ENCODE measurements at places on chromosomes 5 and 9.

DNA sequence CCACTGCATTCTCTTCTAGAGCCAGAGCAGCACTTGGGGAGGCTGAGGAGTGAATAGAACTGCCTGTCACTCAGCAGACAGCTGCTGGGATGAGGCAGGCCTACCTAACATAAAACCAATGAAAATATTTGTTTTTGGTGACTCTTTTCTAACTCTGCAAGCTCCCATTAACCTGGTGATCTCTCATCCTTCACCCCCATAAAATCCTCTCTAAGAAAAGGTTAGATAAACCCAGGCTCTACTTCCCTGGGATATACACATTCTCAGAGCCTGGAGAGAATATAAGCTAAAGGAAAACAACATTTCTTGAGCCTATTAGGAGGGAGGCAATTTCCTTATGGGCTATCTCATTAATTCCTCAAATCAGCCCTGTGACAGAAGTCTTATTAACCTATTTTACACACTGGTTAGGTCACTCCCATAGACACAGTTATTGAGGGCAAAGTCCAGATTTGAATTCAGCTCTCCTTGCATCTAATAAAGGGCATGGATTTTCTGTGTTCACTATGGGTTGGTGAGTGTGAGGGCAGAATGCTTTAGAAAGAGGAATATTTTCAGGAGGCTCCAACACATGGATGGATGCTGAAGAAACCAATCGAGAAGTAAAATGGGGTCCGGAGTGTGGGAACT lies 492.9 kb downstream of the CCDC171 start:
- DNase-seq, result no peak

GRCh38 chr5:535846-536698 lies 11.8 kb upstream of the SLC9A3 start:
- no peak for DNase-seq

- no peak for DNase-seq
These were observed 8.4 kb upstream of the RGS3 start for GRCh38 chr9:113454914-113455761.

- no peak for DNase-seq
These were observed 2.3 kb downstream of the NTRK2 start for GRCh38 chr9:84671586-84672521.

GRCh38 chr9:17065062-17065461 lies 69.8 kb upstream of the CNTLN start:
- DNase-seq, result no peak

- no peak for DNase-seq
These were observed 1090.4 kb upstream of the CDH6 start for GRCh38 chr5:30103052-30103451.

- DNase-seq, result no peak
These were observed 24.0 kb downstream of the DCTN4 start for GRCh38 chr5:150734579-150735384.

GRCh38 chr5:17944046-17944445 lies 309.8 kb downstream of the TAF11L14 start:
- DNase-seq, result no peak

DNA sequence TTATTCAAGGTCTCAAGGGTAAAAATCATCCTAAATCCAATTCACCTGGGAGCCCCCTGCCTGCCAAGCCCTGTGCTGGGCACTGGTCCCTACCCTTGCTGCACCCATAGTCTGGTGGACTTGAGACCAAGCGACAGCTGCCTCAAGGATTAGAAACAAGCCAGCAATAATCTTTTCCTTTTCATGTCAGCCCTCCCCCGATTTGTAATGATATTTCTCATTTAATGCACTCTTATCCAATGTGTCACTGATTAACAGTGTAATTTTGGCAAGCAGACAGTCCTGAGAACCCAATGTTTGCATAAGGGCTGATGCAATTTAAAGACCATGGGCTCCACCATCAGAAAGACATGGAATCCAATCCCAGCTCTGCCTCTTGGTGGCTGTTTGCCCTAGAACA lies 108.9 kb downstream of the ACTL7B start:
- DNase-seq, result no peak

DNA sequence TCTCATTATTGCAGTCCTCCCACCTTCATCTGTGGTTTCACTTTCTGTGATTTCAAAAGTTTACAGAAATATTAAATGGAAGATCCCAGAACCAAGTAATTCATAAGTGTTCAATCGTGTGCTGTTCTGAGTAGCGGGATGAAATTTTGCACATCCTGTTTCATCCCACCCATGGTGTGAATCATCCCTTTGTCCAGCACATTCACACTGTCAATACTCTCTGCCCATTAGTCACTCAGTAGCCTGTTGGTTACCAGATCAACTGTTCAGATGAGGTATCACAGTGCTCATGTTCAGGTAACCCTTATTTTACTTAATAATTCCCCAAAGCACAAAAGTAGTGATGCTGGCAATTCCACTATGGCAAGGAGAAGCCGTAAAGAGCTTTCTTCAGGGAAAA lies 26.8 kb downstream of the FAM81B start:
- DNase-seq, result no peak

GRCh38 chr9:129471201-129472019 lies 149.5 kb downstream of the C9orf50 start:
- peak; percentile 54 for DNase-seq

DNA sequence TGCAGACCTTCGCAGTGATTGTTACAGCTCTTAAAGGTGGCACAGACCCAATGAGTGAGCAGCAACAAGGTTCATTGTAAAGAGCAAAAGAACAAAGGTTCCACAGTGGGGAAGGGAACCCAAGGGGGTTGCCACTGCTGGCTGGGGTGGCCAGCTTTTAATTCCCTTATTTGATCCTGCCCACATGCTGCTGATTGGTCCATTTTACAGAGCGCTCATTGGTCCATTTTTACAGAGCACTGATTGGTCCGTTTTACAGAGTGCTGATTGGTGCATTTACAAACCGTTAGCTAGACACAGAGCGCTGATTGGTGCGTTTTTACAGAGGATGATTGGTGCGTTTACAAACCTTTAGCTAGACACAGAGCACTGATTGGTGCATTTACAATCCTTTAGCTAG lies 360.6 kb upstream of the DAB2 start:
- no peak for DNase-seq

- no peak for DNase-seq
These were observed at the start of gene NREP for GRCh38 chr5:111756581-111757354. TSS of gene NREP (minus strand) at chr5:111757194. CDS start at chr5:111755772, 1,422 bp downstream.

DNA sequence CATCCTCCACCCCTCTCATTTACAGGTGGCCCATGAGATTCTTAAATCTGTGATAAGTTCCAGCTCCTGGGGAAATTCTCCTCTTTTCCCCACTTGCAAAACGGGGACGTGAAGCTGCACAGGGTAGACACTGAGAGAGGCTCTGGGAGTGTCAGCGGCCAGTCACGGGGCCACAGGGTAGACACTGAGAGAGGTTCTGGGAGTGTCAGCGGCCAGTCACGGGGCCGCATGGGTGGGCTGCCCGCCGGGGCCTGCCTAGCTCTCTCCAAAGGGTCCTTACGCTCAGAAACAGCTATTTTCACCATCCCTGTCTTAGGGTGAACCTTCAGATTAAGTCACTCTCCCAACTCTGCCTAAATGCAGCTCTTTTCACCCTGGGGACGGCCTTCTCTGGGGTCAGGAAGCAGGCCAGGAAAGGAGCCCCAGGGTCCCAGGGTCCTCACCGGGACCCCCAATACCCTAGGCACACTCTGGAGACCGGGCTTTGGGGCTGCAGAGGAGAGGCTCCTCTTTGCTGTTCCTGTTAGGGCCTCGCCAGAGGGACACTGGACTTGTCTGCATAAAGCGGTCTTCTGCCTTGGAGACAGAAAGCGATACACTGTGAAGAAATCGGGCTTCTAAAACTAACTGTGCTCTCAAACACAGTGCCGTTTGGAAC lies 1.5 kb downstream of the FAM78A start:
- peak; percentile 63 for DNase-seq

DNA sequence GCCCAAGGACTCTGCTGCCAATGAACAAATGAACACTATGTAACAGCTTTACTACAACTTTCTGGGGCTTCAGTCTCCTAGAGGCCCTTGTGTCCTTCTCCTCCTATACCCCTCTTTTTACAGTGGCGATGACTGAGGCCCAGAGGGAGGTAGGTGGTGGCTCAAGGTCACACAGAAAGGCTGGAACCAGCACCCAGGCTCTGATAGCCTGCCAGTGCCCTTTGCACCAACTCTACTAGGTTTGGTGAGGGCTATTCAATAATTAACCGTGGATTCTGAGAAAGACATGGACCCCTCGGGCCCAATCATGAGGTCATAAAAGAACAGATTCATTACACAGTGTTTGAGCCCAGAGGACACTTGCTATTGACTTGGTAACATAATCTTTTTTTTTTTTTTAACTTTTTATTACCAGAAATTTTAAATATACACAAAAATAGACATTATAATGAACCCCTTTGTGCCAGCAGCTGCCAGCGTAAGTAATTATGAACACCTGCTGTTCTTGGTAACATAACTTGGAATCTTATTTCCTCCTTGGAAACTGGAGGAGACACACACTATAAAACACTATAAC lies 6.1 kb upstream of the ALDH1B1 start:
- DNase-seq, result no peak

DNA sequence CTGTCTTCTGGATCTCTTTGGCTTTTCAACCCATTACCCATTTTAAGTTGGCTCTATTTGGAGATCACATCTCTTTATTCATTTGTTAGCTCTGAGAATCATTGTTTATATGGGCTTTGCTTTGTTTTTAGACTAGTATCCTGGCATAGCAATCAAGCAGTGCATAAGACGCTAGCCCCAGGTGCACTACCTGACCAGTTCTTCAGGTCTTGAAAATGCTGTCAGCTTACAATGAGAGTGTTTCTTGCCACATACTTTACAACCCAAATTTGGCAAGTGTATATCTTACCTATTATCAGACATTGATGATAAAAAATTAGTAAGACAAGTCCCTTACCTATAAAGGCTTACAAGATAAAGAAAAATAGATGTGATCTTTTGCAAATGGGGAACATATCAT lies 12.2 kb downstream of the OXCT1 start:
- no peak for DNase-seq

- DNase-seq, result no peak
These were observed 106.7 kb downstream of the OXCT1 start for GRCh38 chr5:41763574-41763973.

GRCh38 chr5:78568212-78568611 lies 80.4 kb downstream of the LHFPL2 start:
- no peak for DNase-seq

- no peak for DNase-seq
These were observed 562.3 kb upstream of the C9orf72 start for GRCh38 chr9:28135549-28135948.

DNA sequence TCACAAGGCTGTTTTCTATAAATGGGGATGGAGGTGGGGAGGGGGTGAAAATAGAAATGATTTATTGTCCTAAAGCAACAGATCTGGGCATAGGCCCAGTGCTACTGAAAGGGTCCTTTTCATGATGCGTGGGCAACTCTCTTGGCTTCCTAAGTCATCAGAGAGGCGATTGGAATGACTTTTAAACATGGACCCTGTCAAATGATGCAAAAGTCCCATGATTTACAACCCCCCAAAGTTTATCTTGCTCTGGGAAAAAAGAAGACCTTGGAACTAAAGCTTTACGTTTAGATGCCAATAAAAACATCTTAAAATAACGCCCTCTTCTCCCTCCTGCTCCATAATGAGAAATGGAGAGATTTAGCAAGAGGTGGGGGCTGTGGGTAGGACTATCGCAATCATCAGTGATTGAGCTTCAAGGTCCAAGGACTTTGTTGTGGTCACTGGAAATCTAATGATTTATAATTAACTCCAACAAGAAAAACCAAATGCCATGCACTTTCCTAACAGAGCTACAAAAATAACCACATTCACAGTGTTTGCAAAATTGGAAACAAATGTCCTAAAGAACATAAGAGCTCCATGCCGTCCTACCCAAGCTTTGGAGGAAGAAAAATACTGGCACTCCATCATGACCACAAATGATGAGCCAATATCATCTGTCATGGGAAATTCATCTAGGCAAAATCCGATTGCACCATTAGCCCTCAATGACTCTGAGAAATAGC lies 167.5 kb upstream of the CLINT1 start:
- DNase-seq, result no peak

DNA sequence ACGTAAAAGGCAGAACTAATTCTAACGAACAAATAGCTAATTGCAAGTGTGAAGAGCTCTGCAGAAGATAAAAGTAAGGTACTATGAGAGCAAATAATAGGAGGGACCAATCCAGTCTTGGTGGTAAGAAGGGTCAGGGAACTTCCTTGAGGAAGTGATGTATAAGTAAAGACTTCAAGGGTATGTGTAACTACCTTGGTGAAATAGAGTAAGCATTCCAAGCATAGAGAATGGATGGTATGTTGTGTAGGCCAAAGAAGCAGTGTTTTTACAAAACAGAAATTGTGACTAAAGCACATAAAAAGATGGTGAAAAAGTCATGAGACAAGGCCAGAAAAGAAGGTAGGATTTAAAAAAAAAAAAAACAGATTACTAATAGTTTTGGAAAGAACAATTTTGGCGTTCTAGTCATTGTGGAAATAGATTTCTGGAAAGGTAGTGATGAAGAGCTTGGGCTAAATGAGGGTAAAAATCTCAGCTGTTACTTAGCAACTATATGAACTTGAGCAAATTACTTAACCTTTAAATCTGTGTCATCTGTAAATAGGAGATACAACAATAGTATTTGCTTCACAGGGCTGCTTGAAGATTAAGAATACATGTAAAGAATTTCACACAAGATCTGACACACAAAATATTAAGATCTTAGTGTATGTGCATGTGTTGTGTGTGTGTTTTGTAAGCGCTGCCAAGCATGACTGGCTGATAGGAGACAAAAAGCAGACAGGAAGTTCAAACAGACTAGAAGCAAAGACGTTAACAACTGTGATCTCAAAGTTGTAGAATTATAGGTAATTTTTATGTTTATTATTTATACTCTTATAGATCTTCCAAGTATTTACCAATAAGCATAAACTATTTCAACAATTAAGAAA lies 73.5 kb downstream of the NR6A1 start:
- DNase-seq, result no peak

DNA sequence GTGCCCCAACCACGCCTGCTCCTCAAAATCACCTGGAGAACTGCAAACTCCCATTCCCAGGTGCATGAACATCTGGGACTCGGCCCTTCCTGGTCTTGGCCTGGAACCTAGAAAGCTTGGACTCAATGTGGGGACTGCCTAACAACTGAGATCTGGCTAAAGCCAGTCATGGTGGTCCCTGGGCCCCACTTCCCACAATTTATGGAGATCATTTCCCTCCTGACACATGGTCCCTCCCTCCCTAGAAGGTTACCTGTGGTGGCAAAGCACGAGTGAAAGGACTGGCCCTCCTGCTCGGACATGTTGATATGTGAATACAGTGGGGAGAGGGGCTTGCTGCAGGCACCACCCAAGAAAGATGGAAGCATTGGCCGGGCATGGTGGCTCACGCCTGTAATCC lies 18.8 kb downstream of the BICD2 start:
- DNase-seq, result no peak

DNA sequence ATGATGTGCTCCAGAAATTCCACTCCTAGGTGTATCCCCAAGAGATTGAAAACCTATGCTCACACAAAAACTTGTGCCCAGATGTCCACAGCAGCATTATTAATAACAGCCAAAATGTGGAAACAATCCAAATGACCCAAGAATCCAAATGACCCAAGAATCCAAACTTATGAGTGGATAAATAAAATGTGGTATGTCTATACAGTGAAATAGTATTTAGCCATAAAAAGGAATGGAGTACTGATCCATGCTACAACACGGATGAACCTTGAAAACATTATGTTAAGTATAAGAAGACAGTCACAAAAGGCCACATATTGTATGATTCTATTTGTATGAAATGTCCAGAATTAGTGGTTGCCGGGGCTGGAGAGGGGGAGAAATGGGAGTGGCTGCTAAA lies 80.3 kb downstream of the PSD2 start:
- no peak for DNase-seq

GRCh38 chr5:57277085-57277484 lies 103.2 kb downstream of the GPBP1 start:
- no peak for DNase-seq

Measured in activated T-cell treated with anti-CD3 and anti-CD28 coated beads, Interleukin-2, amount 50 U/mL, for 48 hours (primary cell).